ENCODE measurements at places on chromosomes 11 and 22.

- no peak for DNase-seq
Measured at GRCh38 chr22:46614025-46614931, 5.9 kb upstream of the GRAMD4 start.

- DNase-seq, result no peak
Measured at GRCh38 chr11:119173453-119173852, 4.9 kb downstream of the NLRX1 start.

DNA sequence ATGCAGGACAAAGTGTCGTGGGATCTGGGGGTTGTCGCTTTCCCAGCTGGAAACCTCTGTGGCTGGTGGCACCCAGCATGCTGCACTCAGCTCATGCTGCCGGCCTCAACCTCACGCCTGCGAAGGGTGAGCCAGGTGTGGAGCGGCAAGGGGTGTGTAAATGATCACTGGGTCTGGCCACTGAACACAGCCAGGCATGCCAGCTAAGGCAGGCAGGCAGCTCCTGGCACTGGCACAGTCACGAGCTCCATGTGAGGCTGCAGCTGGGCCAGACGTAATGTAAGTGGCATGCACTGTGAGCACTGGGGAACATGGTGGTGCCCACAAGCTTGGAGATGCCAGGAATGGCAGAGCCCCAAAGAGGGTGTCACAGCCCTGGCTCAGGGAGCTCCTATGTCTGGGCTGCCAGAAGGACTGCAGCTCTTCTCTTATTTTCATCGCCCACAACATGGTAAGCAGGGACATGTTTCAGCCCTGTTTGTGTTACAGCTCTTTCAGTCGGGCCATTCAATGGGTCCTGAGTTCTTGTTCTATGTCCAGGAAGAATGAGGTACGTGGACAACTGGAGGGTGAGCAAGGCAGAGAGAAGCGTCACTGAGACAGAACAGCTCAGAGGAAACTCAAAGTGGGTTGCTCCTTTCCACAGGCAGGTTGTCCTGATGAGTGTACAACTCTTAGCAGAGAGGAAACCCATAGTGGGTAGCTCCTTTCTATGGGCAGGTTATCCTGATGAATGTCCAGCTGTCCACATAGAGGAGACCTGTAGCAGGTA, 403.8 kb downstream of the CNTN5 start:
- no peak for DNase-seq

DNA sequence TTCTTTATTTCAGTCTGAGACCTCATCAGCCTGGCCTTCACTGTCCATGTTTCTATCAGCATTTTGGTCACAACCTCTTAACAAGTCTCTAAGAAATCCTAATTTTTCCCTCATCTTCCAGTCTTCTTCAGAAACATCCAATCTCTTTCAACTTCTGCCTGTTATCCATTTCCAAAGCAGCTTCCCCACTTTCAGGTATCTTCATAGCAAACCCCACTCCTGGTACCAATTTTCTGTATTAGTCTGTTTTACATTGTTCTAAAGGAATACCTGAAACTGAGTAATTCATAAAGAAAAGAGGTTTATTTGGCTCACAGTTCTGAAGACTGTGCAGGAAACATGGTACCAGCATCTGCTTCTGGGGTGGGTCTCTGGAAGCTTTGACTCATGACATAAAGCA, 8.1 kb upstream of the OR6X1 start:
- DNase-seq, result no peak

DNA sequence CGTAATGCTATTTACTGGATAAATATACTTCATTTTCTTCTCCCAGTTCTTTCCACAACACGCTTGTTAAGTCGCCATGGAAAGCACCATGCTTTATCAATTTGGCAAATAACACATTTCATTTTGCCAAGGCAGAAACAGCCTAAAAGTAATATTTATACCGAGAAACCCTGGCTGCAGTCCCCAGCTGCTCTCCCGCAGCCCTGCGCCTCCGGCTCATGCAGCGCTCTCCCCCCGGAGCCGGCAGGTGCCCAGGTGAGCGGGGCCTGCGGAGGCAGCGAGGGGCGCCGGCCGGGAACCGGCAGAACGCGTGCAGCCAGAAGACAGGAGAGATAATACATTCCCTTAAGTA, 681 bp upstream of the ARHGEF12 start:
- DNase-seq, result no peak

- no peak for DNase-seq
Measured at GRCh38 chr22:43407591-43407990, 4.2 kb upstream of the MPPED1 start.

GRCh38 chr11:122727101-122727929, 71.8 kb downstream of the UBASH3B start:
- no peak for DNase-seq

GRCh38 chr11:14336507-14337503, 22.2 kb downstream of the RRAS2 start:
- DNase-seq, result no peak

Data from NCI-H1417 treated with DMSO at 0.1 percent for 48 hours (cell line).